Astrocyte (in vitro differentiated cells and primary cell): ENCODE measurements at places on chromosomes 13 and 19. TPM values are rescaled to one million over a fixed set of nuclear protein-coding genes. Genes with fewer than 3 reads are reported as not detected.

PCID2 gene
- 29.6 and 31.5 TPM in 2 replicates for total RNA-seq

MATK gene
- 0.22 TPM in 1 of 2 replicates, not detected in the other for total RNA-seq

MISP gene
- 0.36 and 0.43 TPM in 2 replicates for total RNA-seq

ATXN8OS gene
- not detected in 2 replicates for total RNA-seq

LAIR2 gene
- total RNA-seq = not detected in 2 replicates

ZNF578 gene
- total RNA-seq = not detected in 2 replicates

ZNF100 gene
- total RNA-seq = 8.9 and 9.8 TPM in 2 replicates
